ENCODE measurements at places on chromosomes 3 and 15.
A peak's percentile ranks its signal among the peaks of the same experiment; 100 is the strongest.

- no peak for DNase-seq
Measured at GRCh38 chr3:72113564-72113963, 328.6 kb upstream of the PROK2 start.

DNA sequence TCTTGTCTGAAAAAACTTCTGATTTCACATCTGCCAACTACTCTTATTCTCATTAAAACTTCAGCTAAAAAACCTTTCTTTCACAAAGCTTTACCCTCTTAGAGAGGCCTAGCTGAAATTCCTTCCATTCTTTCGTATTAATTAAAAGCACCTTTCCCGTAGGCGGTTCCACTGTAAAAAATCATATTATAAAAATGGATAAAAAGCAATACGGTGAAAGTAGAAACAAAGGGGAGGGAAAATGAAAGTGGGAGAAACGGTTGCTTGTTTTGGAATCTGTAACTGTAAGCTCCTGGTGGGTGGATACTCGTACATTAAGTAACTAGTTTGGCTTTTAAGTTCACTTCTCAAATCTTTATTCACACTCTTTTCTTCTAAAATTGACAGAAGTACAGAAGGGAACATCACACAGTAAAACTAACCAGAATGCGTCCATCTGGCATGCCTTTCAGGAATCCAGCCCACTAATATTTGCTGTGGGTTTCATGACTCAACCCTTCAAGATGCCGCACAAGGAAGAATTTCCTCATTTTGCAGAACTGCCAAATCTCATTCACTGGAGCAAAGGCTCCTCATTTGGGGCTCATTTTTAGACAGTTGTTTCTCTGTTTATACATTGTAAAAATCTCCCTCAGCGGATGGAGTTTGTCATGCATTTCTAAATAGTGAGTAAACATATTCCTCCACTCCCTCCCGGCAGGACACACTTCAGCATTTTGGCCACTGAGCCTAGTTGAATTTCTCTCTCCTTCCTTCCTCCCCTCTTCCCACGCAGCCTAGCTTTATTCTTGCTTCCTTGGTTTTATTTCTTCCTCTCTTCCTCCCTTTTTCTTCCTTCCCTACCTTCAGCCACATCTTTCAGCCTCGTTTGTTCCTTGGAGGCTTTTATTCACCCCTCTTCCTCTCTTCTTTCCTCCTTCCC lies 419.5 kb upstream of the NAALADL2 start:
- no peak for DNase-seq

DNA sequence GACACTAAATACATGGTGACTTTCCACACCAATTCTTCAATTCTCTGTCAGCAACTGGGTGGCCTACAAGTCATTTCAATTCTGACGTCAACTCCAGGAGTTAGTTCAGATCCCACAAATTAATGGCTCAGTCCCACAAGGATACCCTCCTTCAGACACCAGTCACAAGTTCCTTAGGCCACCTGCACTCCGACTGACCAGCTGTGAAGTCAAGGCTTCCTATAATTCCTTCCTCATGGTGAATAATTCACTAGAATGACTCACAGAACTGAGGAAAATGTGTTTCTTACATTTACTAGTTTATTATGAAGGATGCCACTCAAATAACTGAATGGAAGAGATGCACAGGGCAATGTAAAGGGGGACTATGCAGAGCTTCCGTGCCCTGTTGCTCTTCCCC lies 6.3 kb upstream of the PIAS1 start:
- no peak for DNase-seq

DNA sequence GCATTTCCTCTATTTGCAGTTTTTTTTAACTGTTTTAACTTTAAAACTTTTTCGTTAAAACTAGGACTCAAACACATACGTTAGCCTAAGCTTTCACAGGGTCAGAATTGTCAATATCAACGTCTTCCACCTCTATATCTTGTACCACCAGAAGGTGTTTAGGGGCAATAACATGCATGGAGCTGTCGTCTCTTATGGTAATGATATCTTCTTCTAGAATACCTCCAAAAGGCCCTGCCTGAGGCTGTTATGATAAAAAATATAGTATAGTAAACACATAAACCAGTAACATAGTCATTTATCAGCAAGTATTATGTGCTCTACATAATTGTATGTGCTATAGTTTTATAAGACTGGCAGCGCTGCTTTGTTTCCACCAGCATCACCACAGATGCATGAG lies 76.3 kb upstream of the MLF1 start:
- no peak for DNase-seq

GRCh38 chr15:91793771-91794170 lies 59.7 kb upstream of the SLCO3A1 start:
- no peak for DNase-seq

- DNase-seq: no peak
Measured at GRCh38 chr3:117645561-117646242, 936.1 kb downstream of the TUSC7 start.

GRCh38 chr3:184325715-184326369 lies 11.4 kb downstream of the EIF4G1 start:
- DNase-seq: no peak

DNA sequence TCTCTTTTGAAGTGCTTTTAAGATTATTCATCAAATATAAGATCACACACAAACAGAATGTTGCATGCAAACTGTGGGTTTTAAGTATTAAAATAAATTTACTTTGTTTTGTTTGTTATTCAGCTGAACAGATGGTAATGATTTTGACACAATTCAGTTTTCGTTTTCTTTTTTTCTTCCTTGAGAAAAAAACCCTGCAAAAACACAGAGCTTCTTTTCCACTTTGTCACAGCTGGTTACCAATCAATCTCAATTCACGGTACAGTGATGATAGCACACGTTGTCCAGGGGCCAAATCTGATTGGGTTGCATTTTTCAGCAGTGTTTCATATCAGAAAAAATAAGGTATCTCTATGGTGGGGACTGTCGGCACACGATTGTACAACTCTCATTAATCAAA lies 473.6 kb downstream of the ROBO2 start:
- DNase-seq: no peak

- DNase-seq: no peak
Measured at GRCh38 chr3:159859424-159859823, 129.2 kb upstream of the IL12A start.

DNA sequence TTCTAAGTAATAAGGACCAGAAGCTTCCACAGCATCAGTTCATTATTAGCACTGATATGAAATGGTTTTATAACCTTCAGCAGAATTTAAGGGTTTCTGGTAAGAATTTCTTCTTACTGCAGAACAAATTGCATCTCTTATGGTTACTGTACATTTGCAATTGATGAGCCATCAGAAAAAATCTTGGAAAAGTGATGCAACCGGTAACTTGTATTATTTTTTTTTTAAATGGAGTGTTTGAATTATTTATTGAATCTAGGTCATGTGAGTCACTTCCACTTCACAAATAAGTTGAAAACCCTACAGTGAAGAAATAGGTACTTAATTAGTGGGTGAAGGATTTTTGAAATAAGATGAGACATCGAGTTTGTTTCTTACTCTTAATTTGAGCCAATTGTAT lies 786.0 kb downstream of the TUSC7 start:
- DNase-seq: no peak

- DNase-seq: no peak
Measured at GRCh38 chr3:129238945-129239705, 10.3 kb upstream of the COPG1 start.

DNA sequence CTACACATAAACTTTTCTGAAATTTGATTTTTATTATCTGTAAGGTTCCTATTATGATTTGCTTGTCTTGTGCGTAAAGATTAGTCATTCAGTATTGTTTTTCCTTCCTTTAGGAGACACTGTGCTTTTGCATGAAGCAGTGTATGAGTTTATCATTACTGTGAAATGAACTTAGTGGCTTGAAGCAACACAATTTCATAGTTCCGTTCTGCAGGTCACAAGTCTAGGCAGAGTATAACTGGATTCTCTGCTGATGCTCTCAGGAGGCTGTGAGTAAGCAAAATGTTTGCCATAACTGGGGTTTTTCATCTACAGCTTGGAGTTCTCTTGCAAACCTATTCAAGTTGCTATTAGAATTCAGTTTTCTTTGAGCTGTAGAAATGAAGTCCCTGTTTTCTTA lies 1136.1 kb downstream of the OTOL1 start:
- no peak for DNase-seq

GRCh38 chr15:37740623-37741141 lies 193.8 kb upstream of the TMCO5A start:
- DNase-seq: no peak

GRCh38 chr3:74621581-74621980 lies 7.1 kb upstream of the CNTN3 start:
- no peak for DNase-seq

- no peak for DNase-seq
Measured at GRCh38 chr3:15431256-15431837, 3.9 kb downstream of the EAF1 start.

- no peak for DNase-seq
Measured at GRCh38 chr3:14392231-14392630, 10.2 kb upstream of the SLC6A6 start.

GRCh38 chr3:3615533-3615932 lies 183.7 kb upstream of the LRRN1 start:
- no peak for DNase-seq

DNA sequence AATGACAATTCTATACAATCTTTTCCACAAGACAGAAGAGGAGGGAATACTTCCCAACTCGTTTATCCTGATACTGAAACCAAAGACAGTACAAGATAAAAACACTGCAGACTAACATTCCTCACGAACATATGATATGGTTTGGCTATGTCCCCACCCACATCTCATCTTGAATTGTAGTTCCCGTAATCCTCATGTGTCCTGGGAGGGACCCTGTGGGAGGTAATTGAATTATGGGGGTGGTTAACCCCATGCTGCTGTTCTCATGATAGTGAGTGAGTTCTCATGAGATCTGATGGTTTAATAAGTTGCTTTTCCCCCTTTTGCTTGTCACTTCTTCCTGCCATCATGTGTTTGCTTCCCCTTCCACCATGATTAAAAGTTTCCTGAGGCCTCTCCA lies 83.9 kb upstream of the PROK2 start:
- no peak for DNase-seq

- no peak for DNase-seq
Measured at GRCh38 chr3:68163062-68163461, 508.6 kb upstream of the SUCLG2 start.

DNA sequence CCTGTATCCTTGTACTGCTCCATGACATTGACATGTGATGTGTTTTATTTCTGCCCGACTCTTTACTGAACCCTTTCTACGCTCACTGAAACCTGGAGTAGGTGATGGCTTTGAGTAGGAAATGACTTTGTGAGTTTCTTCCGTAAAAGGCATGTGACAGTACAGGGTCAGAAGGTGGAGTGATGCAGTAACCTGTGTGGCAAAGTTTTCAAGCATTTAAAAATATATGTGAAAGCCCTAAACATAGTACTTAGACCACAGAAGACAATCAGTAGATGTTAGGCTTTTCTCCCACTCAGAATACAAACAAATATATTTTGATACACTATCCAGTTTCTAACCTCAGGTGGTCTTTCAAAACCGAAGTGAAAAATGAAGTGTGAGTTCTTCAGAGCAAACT lies 31.3 kb upstream of the SACM1L start:
- DNase-seq: no peak

DNA sequence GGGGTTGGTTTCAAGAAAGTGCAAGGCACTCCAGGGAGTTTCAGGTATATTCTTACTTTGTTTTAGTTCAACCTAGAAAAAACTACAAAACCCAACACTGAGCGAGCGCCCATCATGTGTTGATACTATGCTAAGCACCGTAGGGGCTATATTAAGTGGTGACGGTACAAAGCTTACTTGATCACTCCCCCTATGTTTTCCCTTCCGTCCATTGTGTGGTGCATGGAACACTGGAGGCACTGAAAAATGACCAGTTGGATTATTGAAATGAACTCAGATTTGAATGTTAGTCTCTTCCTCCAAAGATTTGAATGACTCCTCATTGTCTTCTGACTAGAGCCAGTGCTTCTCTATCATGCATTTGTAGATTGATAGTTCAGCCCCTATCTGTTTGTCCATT lies 6.6 kb downstream of the MYZAP start:
- no peak for DNase-seq

DNA sequence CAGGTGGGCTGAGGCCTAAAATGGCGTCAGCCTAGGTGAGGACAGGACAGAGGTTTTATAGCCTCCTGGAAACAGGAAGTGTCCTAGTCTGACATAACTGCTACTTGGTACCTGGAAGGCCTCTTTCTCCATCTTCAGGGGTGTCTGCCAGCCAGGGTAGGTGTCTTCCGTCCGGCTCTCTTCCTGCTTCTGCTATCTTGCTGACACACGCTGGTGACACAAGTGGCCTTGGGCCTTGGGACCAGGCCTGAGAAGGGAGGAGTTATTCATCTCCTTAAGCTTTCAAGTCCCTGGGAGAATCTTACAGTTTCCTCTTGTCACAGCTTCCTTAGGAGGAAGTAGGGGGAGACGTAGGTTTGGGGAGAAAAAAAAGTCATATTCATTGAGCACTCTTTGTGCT lies 551.3 kb downstream of the AGBL1 start:
- no peak for DNase-seq

- DNase-seq: no peak
Measured at GRCh38 chr3:154571553-154572226, 141.7 kb upstream of the GPR149 start.

DNA sequence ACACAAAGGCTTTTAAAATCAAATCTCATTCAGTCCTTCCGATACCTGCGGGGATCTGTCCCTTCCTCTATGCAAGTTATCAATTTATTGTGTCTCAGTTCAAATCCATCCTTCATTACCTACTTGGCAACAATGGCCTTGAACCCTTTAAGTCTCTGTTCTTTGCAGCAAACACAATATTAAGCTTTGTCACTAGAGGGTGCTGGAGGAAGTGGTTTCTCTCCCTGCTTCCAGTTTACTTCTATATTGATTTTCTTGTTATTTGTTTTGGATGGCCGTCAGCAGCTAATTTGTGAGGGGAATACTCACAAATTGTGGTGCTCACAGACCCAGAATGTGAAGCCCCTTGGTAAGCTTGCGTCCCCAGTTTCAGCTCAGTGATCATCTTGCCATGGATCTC lies 278.3 kb downstream of the FGF12 start:
- no peak for DNase-seq

GRCh38 chr3:137709011-137709601 lies 55.0 kb upstream of the SOX14 start:
- DNase-seq: no peak

- no peak for DNase-seq
Measured at GRCh38 chr15:67080900-67081431, 15.6 kb downstream of the SMAD3 start.

DNA sequence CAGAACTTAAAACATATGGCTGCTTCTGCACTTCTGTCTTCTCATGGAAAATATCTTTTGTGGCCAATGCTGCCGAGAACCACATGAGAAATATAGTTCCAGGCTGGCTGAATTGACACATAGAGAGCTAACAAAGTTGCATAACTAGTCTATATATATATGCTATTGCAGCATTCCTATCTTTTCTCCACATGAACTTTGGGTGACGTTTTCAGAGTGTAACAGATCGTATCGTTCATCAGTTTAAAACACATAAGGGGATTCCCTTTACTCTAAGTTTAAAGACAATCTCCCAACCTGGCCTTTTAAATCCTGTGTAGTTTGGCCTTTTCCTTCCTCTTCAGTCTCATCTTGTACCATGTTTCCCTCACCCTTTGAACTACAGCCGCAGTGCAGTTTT lies 394.2 kb upstream of the CBLB start:
- no peak for DNase-seq

- DNase-seq: peak; percentile 41
Measured at GRCh38 chr15:72227192-72227586, 3.8 kb downstream of the PKM start.

GRCh38 chr15:31317421-31318327 lies 9.0 kb upstream of the KLF13 start:
- DNase-seq: no peak
